NCI-H524 (cell line): ENCODE measurements at places on chromosomes 3 and 15.

DNA sequence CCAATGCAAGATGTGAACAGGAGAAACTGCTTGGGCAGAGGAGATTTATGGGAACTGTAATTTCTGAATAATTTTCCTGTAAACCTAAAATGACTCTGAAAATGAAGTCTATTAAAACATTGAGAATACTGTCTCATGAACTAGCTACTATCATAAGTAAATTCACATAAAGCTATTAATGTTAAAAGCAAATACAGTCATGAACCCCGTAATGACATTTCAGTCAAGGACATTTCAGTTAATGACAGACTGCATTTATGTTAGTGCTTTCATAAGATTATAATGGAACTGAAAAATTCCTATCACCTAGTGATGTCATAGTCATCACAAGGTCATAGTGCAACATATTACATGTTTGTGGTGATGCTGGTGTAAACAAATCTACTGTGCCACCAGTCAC lies 17.2 kb downstream of the CBLB start:
- no peak for DNase-seq

GRCh38 chr3:26480377-26480776 lies 142.2 kb upstream of the LRRC3B start:
- DNase-seq: no peak

DNA sequence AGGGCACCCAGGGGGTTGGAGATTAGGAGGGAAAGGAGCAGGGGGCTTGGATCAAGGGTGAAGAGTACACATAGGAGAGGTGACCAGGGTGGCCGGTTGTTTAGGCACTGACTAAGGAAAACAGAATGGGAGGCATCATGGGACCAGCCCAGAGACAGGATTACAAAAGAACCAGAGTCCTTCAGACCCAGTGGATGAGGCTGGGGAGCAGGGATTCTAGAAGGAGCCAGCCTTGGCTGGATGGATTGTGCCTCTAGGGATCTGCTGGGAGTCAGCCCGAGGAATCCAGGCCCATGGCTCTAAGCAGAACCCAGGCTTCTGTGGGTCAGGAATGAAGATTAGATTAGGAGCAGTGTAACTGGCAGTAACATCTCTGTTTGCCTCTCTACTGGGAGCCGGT lies 98.6 kb downstream of the ARNT2 start:
- no peak for DNase-seq

DNA sequence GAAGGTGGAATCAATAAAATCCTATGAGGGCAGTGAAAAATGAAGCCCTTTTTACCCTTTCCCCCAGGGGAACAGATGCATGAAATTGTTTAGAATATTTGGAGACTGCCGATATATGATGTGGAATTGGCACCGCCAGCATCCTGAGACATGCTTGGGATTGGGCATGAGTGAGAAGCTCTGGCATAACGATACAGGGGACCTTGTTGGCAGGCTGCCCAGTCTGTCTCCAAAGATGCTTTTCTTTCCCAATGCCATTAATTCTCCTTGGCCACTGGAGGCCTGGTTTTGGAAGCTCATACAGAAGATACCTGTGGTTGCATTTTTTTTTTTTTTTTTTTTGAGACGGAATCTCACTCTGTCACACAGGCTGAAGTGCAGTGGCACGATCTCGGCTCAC lies 800.6 kb upstream of the LMCD1 start:
- no peak for DNase-seq

DNA sequence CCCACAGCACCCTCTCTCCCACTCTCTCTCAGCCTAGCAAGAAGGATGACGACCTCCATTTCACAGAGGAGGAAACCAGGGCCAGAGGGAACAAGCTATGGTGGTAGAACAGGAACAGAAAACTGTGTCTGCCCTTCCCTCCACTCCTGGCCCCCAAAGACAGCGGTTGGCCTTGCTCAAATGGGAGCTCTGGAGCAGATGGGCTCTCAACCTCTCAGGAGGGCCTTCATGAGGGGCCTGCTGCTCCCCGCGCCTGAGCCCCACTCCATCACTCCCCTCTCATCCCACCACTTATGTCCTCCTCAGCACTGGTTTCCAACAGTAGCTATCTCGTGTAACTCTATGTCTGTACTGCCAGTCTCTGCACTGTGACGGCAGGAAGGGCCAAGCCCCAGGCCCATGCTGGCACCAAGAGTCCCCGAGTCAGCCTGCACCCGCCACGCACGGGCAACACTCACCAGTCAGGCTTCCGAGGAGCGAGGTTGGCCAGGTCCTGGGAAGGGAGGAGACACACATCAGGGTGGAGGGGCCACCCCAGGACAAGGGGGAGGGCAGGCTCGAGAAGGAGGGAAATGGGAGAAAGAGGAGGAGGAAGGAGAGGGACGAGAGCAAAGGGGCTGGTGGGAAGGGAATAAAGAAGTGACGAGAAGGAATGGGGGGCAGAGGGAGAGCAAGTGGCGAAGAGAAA lies 45.5 kb downstream of the PTH1R start:
- no peak for DNase-seq

GRCh38 chr3:120449701-120450599 lies 842 bp downstream of the FSTL1 start:
- peak; percentile 16 for DNase-seq

GRCh38 chr15:72173401-72173800 lies 24.2 kb downstream of the GRAMD2A start:
- no peak for DNase-seq

GRCh38 chr15:25465835-25466234 lies 27.0 kb upstream of the UBE3A start:
- no peak for DNase-seq

GRCh38 chr3:45844616-45845015 lies 2.7 kb upstream of the LZTFL1 start:
- no peak for DNase-seq

DNA sequence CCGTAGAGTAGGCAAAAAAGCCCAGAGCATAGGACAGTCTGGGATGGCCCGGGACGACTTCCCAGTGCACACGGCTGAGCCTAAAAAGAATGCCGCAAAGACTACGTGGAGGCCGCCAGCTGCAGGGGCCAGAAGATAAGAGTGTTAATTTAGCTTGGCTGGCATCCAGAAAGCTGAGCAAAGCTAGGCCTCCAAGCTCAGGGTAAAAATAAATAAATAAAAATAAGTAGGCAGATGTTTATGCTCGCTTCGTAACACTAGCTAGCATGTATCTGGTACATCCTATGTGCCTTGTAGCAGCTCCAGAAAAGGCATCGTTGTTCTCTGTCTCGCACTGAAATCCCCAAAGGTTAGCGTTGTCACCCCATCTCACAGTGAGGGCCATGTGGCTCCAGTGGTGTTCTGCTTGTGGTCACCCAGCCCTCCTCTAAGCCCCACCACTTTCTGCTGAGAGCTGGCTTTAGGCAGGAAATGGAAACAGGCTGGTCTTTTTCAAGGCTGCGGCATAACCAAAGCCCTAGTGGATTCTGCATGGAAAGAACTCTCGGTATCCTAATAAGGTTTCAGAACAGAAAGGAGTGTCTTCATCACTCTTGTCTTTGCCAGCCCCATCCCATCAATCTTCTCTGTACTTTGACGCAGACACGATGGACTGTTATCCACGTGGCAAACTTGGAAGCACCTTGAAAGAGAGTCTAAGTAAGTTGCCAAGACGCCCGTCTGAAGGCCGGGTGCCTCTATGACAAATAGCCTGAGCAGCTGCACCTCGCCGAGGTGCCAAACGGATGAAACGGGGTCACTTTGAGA lies 58.1 kb upstream of the MEF2A start:
- DNase-seq: peak; percentile 81

DNA sequence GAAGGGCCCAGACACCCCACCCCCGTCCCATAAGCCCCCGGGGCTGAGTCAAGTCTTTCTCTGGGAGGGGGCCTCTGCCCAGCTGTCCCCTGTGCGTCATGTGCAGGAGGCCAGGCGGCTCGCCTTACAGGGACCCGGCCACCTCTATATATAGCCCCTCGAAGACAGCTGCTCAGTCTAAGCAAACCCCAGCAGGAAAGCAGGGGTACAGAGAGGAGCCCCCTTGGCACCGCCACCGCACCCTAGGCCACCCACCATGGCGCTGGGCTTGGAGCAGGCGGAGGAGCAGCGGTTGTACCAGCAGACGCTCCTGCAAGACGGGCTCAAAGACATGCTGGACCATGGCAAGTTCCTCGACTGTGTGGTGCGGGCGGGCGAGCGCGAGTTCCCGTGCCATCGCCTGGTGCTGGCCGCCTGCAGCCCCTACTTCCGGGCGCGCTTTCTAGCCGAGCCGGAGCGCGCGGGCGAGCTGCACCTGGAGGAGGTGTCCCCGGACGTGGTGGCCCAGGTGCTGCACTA lies at the start of gene KLHL40:
Gene KLHL40, plus strand, starts transcription at position 175 of the 519 bp plus-strand sequence. Its CDS starts 82 bp downstream, at position 257.
- DNase-seq: no peak

DNA sequence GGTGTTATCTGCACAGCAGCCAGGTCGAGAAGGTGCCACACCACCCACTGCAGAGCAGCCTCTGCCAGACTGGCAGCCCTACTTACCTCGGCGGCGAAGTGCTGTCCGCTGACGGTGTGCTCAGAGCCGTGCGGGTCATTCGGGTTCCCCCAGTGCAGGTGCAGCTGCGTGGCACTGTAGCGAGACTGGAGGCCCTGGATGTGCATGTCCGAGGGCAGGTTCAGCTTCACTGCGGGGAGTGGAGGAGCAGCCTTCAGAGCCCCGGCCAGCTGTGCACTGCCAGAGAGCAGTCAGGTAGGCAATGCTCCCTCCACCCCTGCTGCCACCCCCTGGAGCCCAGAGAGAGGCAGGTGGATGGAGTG lies 36.3 kb downstream of the CA12 start:
- no peak for DNase-seq

DNA sequence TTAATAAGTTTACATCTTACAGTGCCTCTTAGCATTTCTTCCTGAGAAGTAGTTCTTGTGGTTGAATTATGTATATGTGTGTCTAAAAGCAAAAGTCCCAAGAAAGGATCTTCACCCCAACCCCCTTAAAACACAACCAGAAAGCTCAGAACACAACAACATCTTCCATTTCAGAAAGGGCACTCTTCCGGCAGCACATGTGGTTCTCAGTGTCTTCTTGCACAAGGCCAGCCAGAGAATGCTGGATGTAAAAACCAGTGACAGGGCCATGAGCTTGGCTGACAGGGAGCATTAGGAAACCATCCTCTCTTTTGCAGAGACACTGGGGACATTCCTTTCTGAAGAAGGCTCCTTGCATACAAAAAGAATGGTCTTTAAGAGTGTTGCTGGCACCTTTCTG lies 45.0 kb downstream of the EEFSEC start:
- DNase-seq: no peak

- no peak for DNase-seq
Measured at GRCh38 chr3:52122491-52122890, 31.7 kb downstream of the POC1A start.

GRCh38 chr3:76897076-76897475 lies 142.8 kb upstream of the ROBO2 start:
- DNase-seq: no peak

DNA sequence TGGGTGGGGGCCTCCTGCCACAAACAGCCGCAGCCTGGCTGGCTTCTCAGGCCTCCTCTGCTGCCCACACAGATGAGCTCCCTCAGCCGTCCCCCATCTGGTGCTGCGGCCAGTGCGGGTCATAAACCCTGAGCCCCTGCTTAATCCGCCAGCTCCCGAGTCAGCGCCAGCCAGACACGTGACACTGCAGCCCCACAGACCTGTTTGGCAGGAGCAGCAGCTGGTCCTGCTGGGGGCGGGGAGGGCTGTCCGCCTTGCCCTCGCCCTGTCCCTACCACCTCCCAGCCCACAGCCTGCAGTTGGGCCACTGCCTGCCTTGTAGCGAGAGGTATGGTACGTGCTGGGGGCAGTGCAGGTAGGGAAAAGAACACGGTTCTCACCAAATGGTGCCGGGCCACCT lies 86.2 kb downstream of the IQSEC1 start:
- peak; percentile 78 for DNase-seq

DNA sequence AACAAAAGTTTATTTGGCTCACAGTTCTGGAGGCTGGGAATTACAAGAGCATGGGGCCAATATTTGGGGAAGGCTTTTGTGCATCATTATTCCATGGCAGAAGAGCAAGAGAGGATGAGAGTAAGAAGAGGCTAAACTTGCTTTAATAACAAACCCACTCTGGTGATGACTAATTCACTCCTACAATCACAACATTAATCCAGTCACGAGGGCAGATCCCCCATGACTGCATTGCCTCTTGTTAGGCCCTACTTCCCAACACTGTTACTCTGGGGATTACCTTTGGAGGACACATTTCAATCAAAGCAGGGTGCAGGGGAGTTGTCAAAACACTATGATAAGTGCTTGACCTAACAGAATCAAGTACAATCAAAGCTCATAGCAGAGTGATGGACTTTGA lies 181.7 kb downstream of the BBX start:
- DNase-seq: no peak

DNA sequence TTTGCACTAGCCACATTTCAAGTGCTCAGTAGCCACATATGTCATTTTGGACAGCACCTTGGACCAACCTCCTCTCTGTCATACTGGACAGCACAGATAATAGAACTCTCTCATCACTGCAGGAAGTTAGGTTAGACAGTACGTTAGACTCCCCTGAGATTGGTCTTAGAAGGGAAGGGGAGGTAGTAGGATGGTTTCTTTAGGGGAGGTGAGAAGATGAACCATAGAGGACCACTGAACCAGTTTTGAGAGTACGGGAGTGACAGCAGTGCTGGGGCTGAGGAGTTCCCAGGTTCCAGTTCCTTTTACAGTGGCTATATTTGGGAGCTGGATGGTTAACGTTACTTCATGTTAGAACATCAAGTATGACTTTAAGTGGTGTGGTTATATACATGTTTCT lies 7.8 kb downstream of the LRCH3 start:
- no peak for DNase-seq

GRCh38 chr3:40118091-40118490 lies 191.4 kb upstream of the EIF1B start:
- no peak for DNase-seq

- DNase-seq: peak; percentile 80
Measured at GRCh38 chr3:70517124-70517890, 204.9 kb upstream of the MDFIC2 start.

- no peak for DNase-seq
Measured at GRCh38 chr3:123809597-123809996, 74.5 kb downstream of the MYLK start.

GRCh38 chr15:83066734-83067637 lies at the start of gene BTBD1:
Gene BTBD1 (minus strand): TSS chr15:83067252. CDS start chr15:83067151, 101 bp downstream.
- peak; percentile 90 for DNase-seq

DNA sequence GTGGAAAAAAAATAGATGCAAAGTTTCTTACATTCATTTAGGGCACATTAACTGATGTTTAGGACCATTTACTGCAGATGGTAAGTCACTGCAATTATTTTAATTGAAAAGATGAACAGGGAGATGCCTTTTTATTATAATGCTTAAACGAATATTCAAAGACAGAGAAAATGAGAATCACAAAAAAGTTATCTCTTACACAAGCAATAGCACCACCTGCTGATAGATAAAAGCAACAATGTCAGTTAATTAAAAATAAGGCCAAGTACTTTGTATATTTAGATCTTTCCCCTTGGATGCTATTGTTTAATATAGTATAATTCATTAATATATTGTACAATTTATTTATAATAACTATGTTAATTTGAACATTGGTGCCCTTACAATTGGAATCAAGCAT lies 55.9 kb downstream of the IFT80 start:
- DNase-seq: no peak
